ENCODE measurements at places on chromosomes 1 and 21.

DNA sequence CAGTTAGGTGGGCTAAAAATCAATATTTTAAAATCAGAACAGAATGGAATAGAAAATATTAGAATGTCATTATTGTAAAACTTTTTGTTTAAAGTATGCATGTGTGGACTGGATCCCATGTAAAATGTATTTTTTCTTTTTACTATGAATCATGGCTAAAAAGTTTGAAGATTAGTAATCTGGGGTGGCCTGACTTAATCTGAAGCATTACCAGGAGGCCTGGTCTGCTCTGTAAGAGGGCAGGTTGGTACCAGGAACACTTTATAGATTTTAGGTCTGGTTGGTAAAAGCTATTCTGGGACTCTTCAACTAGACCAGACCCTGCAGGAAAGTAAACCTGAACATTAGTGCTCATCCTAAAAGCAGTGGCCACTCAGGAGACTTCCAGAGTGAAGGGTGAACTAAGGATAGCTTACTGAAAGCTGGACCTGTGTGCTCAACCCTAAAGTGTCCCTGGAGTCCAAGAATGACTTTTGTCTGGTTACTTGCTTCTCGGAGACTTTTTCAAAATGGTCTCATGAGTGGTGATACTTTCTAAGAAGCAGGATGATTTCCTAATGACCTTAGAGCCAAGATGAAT is 16.5 kb downstream of the RGL1 start:
- DNase-seq, result no peak

GRCh38 chr1:16244650-16245285 is 7.8 kb upstream of the CPLANE2 start:
- no peak for DNase-seq

- DNase-seq, result no peak
Observed at GRCh38 chr1:78913950-78914349, 92.6 kb downstream of the ADGRL4 start.

DNA sequence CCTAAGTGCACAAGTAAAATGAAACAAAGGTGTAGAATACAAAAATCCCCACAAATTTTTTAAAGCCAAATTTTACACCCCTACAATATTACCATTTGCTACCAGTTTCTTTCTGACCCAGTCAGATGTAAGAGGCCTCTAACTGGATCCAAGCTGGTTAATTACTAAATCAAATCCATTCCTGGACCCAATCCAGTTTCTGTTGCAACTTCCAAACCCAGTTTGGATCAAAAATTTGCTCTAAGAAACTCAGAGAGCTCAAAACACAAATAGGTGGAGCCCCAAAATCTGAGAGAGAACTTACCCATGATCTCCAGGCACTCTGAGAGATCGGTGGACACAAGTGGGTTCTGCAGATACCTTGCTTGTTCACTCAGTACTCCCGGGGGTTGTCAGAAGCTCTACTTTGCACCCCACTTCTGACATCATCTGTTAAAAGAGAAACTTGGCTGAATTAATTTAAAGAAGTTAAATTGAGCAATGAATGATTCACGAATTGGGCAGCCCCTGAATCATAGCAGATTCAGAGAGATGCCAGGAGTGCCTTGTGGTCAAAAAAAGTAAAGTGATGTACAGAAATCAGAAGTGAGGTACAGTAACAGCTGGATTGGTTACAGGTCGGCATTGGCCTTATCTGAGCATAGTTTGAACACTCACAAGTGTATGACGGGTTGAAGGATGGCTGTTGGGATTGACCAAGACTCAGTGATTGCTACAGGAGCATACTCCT is 448.0 kb downstream of the KCNT2 start:
- no peak for DNase-seq

GRCh38 chr1:64574301-64574700 is 104.4 kb downstream of the CACHD1 start:
- DNase-seq, result no peak

GRCh38 chr1:71093938-71094337 is 13.1 kb upstream of the ZRANB2 start:
- no peak for DNase-seq

DNA sequence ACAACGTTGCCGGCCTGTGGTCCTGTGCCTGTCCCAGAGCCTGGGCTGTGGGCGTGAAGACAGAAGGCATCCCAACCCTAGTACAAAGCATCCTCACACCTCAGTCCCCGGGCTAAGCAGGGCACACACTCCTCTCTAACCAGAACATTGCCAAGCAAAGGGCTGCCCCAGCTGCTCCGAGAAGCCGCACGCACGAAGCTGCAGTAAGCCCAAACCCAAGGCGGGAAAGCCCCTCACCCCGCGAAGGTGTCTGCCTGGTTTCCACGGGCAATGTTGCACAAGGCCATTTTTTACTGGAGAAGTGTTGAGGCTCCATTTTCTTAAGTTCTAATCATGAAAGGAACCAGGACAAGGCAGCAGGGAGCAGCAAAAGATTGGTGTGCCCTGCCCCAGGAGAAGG is 519.0 kb downstream of the NPHP4 start:
- no peak for DNase-seq

GRCh38 chr1:202642619-202643291 is 67.5 kb downstream of the SYT2 start:
- no peak for DNase-seq

- no peak for DNase-seq
Observed at GRCh38 chr1:12072741-12073140, 9.6 kb downstream of the TNFRSF8 start.

- no peak for DNase-seq
Observed at GRCh38 chr1:160911441-160911840, 26.5 kb upstream of the ITLN1 start.

DNA sequence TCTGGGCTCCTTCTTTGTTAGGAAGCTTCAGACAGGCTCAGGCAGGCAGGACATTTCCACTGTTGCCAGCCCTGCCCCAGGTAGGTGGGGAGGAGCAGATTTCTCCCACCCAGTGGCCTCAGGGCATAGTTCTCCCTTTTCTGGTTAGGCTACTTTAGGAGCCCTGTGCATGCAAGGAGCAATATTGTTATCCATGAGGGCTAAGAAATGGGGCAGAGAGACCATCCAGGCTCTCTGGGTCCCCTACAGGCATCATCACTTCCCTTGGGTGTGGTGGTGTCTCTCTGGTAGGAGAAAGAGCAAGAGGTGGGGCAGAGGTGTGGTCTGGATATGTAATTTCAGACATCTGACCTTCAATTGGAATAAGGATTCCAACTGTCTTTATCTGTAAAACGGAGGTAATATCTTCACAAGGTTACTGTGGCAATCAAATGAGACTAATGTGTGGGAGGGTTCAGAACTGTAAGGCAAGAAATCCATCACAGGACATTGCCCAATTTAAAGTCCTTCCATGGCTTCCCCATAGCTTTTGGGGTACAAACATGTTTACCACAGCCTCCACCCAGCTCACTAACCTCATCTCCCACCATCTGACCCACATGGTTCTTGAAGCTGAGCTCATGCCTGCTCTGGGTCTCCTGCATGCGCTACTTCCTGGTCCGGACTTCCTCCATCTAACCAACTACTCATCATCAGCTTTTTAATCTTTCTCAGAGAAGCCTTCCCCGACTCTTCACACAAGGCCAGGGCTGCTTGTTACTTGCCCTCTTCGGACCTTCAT is 26.1 kb downstream of the PCAT6 start:
- no peak for DNase-seq

GRCh38 chr1:163561580-163562295 is 240.0 kb downstream of the NUF2 start:
- no peak for DNase-seq
